ENCODE measurements at places on chromosomes 12 and 14. TPM values are rescaled to one million over a fixed set of nuclear protein-coding genes. Genes with fewer than 3 reads are reported as not detected.

RERGL gene
- total RNA-seq, result not detected

FOXN4 gene
- 0.12 TPM for total RNA-seq

MIP gene
- 0.20 TPM for total RNA-seq

C12orf60 gene
- 1.8 TPM for total RNA-seq

DAO gene
- total RNA-seq, result not detected

OR6C76 gene
- not detected for total RNA-seq

PAH gene
- total RNA-seq, result not detected

RNASE13 gene
- not detected for total RNA-seq

GALNT6 gene
- 3.0 TPM for total RNA-seq

RNASE4 gene
- total RNA-seq, result 5.4 TPM

MYO1H gene
- total RNA-seq, result not detected

TMEM119 gene
- not detected for total RNA-seq

TAC3 gene
- total RNA-seq, result 0.24 TPM

INHBC gene
- not detected for total RNA-seq

FBRSL1 gene
- 82.4 TPM for total RNA-seq

DPPA3 gene
- not detected for total RNA-seq

HCAR1 gene
- 0.04 TPM for total RNA-seq

TCL1B gene
- total RNA-seq, result not detected

ITGA7 gene
- total RNA-seq, result 1.1 TPM

SLC39A9 gene
- 40.2 TPM for total RNA-seq

NPAS3 gene
- not detected for total RNA-seq

CLMN gene
- 4.6 TPM for total RNA-seq

ZNF385A gene
- 20.1 TPM for total RNA-seq

NT5DC3 gene
- total RNA-seq, result 5.7 TPM

SLC2A14 gene
- total RNA-seq, result 0.08 TPM

LHX5 gene
- not detected for total RNA-seq

MIS18BP1 gene
- 39.9 TPM for total RNA-seq

PRKD1 gene
- total RNA-seq, result 2.8 TPM
